ENCODE measurements at places on chromosomes 3 and 15.

DNA sequence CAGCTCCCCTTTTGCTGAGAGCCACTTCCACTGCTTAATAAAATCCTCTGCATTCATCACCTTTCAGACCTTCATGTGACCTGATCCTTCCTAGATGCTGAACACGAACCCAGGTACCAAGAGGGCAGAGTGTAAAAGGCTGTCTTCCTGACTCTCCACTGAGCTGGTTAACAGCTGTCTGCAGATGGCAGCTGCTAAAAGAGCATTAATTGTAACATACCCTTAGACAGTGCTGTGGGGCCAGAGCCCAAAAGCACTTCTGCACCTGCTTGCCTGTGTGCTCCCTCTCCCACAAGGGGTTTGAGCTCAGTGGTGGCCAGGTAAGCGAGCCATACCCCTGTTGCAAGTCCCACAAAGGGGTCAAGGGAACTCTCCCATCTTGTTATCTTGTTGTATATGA lies 187.3 kb downstream of the UBE2E2 start:
- no peak for DNase-seq

- DNase-seq: no peak
These were observed at the start of gene RYR3 for GRCh38 chr15:33310481-33311311. RYR3 (plus strand) TSS chr15:33310967; CDS start chr15:33311046, 79 bp downstream.

GRCh38 chr15:67051088-67052045 lies 14.0 kb upstream of the SMAD3 start:
- DNase-seq: no peak

GRCh38 chr15:73323374-73323955 lies 45.3 kb downstream of the HCN4 start:
- DNase-seq: no peak

DNA sequence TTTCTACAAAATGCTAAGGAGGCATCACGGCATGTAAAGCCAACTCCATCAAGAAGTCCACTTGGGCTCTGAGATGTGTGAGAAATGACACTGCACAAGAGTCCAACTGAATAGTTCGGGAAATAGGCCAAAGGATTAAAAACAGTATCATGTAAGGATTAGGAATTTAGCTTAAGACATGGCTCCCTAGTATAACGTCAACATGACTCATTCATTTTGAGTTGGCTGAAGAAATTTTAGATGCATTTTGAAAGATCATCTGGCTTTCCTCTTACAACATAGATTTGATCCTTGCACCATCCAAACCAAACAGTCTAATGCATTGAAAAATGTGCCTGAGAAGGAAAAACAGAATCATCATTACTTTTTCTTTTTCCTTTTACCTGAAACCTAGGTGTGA lies 109.3 kb upstream of the MME start:
- DNase-seq: no peak

GRCh38 chr15:60534546-60534945 lies 55.6 kb upstream of the ICE2 start:
- DNase-seq: no peak

- no peak for DNase-seq
These were observed 108.5 kb upstream of the NR2E3 start for GRCh38 chr15:71701808-71702207.
